ENCODE measurements at places on chromosomes 5 and 9. TPM values are rescaled to one million over a fixed set of nuclear protein-coding genes. Genes with fewer than 3 reads are reported as not detected.

Gene SPATA6L
- total RNA-seq, result 1.3 TPM

Gene SLC25A2
- 0.11 TPM for total RNA-seq

DNA sequence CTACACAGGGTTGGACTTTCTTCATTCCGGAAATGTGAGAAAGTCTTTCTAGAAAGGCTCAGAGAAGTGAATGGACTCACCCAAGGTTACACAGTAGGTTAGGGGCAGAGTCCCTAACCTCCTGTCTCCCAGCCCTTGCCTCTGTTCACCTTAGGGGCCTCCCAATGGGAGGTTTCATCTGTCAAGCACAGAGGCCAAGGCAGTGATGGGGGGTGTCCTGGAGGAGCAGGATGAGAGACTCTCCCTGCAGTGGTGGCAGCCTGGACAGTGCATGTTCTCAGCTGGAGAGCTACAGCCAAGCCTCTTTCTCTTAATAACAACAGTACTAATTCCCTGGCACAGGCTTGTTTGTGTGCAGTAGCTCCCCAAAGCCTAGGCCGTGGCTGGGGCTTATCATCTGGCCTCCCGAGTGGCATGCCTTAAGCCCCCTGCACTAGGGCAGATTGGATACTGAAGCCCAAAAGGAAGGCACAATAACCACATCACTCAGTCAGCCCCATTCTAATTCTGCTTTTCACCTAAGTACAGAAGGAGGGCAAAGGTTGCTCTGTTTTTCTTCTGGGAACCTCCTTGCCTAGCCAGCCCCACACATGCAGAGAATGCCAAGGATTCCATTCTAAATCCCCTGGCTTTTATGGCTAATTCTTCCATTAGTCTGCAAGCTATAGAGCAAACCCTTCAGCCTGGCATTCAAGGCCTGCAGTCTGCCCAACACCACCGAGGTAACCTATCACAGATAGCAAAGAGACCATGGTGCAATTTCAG, 50.2 kb upstream of the XPA start:
- no peak for DNase-seq

GRCh38 chr5:108607421-108607820, 140.3 kb upstream of the FER start:
- DNase-seq, result no peak

DNA sequence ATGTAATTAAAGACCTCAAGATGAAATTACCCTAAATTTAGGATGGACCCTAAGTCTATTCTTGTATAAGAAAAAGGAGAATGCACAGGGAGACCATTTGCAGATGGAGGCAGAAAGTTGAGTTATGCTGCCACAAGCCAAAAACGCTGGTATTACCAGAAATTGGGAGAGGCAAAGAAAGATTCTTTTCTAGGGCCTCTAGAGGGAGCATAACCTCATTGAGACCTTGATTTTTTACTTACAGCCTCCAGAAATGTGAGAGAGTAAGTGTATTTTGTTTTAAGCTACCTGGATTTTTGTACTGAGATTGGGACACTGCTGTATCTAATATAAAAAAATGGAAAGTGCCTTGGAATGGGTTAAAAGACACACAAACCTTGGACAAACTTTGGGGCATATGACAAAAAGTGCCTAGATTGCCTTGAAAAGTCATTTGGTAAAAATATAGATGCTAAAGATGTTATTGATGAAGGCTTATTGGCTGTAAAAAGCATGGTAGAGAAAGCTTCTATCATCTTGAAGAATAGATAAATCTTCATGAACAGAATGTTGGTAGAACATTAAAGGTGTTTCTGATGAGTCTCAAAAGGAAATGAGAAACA, 174.7 kb upstream of the PRDM9 start:
- peak; percentile 78 for DNase-seq

GRCh38 chr9:7799944-7800285, 337 bp upstream of the DMAC1 start:
- no peak for DNase-seq

DNA sequence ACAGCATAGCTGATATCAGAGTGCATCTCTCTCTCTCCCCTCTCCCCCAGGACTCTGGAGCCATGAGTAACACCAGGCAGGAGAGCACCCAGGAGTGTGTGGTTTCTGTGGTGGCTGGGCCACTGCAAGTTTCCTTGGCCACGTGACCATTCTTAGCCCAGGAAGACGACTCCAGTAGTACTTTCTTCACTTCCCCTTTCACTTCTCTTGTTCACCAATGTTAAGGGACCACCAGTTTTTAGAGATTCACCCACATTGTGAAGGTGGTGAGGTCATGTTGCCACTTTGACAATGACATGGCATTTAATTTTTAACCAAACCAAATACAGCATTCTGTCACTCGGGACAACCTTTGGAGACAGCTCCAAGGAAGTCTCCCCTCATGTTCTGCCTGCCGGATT, 17.9 kb upstream of the DAPK1 start:
- no peak for DNase-seq

GRCh38 chr9:106861640-106862109, 1.3 kb upstream of the ZNF462 start:
- no peak for DNase-seq

DNA sequence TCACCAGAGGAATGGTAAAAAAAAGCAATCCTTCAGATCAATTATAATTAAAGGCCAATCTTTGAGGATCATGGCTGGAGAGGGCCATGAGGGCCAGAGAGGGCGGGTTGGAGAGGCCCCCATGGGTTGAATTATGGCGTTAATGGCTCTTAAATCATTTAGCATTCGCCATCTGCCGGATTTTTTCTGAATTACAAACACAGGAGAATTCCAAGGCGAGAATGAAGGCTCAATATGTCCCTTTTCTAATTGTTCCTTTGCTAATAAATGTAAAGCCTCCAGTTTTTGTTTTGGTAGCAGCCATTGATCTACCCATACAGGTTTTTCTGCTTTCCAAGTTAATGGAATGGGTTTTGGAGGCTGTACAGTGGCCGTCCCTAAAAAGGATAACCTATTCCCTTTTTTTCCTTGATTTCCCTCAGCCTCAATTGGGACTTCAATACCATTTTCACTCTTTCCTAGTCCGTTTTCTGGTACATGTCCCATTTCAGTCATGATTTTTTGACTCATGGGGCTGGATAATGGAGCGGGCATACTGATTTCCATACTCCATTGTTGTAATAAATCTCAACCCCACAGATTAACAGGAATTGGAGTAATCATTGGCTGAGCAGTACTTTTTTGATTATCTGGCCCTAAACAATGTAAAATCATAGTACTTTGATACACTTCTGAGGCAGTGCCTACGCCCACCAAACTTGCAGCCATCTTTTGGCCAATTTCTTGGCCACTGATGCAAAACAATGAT, 6.7 kb upstream of the TMEM141 start:
- peak; percentile 71 for DNase-seq
